ENCODE measurements at places on chromosomes 1 and 21.

GRCh38 chr1:26500488-26501175, 28.4 kb downstream of the HMGN2 start:
- DNase-seq = peak; percentile 89

DNA sequence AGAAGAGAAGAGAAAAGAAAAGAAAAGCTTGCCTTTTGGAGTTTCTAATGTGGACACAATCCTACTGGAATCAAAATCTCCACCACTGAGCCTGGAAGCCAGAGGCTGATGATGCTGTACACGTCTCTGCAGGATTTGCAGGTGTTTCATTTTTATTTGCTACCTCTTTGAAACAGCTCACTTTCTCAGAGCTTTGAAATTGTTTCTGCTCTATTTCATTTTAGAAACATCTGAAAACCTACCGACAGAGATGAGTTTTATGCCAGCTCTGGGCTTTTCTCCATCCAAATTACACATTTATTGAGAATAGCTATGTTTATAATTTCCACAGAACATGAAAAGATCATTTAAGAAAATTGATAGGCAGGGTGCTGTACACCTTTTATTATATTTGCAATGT, 46.2 kb downstream of the URB2 start:
- DNase-seq = no peak

- DNase-seq = no peak
Measured at GRCh38 chr1:53344921-53345838, 17.3 kb upstream of the LRP8 start.

GRCh38 chr1:78156805-78157521, 111.2 kb downstream of the GIPC2 start:
- no peak for DNase-seq

- no peak for DNase-seq
Measured at GRCh38 chr21:43572446-43572845, 86.8 kb downstream of the HSF2BP start.

GRCh38 chr1:156750191-156750672, 1.2 kb downstream of the HDGF start:
- no peak for DNase-seq

DNA sequence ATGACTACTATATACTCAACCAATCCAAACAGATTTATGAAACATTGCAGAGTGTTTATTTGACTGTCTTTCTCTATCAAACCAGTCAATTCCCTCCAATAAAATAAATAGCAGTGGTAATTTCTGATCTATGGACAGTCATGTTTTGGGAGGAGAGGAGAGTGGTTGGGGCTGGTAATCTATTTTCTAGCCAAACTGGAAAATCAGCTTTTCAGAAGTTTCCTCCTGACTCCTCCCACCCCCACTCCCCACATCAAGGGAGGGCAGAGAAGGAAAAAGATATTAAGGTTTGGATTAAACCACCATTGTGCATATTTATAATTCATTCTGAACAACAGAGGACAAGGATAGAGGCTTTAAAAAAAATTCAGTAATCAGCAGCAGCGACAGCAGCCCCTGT, 69.4 kb upstream of the SOX13 start:
- DNase-seq = no peak

DNA sequence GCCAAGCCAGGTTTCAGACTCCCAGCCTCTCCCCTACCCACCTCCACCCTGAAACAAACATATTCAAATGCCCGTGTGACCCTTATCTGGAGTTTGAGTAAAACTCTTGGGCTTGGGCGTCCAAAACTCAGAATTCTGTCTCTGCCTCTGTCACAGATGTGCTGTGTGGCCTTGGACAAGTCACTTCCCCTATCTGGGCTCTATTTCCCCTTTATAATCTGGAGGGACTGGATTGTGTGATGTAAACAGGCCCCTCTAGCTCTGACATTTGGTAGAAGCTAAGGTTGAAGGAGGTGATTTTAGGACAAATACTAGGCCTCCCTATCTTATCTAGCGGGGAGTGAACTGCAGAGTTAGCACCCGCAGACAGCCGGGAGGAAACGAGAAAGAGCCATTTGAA, 67.5 kb downstream of the IGSF21 start:
- no peak for DNase-seq

DNA sequence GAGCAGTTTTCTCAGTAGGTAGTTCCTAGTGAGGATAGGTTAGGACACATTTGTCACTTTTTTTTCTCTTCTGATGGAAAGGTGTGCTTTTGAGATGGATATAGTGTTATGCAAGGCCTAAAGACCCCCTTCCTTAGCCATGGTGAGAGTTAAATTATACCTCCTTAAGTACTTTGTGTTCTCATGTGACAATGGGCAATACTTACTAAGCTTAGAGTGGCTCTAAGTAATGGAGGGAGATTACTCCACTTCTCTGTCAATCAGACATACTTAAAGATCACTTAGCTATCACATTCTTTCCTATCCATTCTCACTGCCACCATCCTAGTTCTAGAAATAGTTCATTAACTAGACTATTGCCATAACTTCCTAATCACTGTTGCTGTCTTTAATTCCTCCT, 265.6 kb downstream of the PBX1 start:
- no peak for DNase-seq

DNA sequence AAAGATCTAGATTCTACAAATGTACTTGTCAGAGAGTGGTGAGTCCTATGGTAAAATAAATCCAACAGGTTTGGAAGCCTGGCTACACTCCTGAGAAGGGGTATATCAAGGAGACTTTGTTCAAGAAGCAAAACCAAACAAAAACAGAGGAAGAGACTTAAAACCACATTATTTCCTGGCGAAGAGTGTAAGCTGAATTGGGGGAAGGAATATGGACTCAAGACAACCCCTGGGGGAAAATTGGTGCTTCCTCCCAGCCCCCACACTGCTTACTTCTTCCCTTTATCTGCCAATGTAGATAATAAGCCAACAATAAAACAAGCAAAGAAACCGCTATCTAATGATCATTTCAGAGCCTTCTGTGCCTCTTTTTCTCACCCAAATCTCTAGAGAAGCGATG, 48.4 kb upstream of the ZBTB18 start:
- DNase-seq = no peak

DNA sequence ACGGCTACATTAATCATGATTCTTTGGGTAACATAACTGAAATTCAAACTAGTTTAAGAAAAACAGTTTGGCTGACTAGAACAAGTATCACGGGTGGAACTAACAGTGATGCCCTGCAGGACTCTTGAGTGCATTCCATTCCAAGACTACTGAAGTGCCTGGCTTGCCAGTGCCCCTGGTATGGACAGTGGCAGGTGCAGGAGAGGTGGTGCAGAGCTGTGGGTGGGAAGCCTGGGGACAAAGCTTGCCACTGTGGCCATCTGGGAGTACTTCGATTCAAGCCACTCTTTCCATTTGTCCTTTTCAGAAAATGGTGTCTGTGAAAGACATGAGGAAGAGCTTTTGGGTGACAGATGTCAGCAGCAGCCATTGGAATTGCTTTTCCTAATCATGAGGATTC, 166.5 kb downstream of the RRAGC start:
- no peak for DNase-seq

DNA sequence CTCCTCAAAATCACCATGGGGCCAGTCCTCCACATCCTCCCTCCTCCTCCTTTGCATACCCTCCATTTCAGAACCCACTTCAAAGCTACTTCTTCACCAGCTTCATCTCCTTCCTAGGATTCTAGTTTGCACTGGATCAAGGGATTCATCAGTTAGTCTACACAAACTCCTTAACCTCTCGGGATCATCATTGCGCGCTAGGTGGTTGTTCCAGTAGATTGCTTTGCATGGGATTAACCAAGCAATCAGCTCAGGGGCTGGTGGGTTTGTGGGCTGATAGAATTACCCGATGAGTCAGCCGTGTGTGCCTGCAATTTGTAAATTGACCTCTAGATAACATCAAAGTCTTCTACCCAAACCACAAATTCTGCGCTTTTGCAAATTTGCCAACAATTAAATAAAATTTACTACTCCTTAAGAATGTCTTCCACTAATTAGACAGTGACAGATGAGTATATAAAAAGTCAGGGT, 7.7 kb downstream of the KANK4 start:
- DNase-seq = no peak

GRCh38 chr1:181443231-181443853, 40.0 kb upstream of the CACNA1E start:
- DNase-seq = no peak

DNA sequence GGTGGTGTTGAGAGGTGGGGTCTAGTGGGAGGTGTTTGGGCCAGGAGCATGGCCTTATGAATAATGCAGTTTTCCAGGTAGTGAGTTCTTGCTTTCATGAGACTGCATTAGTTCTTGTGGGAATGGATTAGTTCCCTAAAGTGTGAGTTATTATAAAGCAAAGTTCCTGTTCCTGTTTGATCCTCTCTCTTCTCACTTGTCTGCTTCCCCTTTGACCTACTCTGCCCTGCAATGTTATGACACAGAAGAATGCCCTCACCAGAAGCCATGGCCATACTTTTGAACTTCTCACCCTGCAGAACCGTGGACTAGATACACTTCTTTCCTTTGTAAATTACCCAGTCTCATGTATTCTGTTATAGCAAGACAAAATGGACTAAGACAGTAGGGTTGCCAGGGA, 53.6 kb downstream of the MAP3K7CL start:
- DNase-seq = no peak

GRCh38 chr1:226625832-226626576, 77.4 kb downstream of the STUM start:
- DNase-seq = no peak

DNA sequence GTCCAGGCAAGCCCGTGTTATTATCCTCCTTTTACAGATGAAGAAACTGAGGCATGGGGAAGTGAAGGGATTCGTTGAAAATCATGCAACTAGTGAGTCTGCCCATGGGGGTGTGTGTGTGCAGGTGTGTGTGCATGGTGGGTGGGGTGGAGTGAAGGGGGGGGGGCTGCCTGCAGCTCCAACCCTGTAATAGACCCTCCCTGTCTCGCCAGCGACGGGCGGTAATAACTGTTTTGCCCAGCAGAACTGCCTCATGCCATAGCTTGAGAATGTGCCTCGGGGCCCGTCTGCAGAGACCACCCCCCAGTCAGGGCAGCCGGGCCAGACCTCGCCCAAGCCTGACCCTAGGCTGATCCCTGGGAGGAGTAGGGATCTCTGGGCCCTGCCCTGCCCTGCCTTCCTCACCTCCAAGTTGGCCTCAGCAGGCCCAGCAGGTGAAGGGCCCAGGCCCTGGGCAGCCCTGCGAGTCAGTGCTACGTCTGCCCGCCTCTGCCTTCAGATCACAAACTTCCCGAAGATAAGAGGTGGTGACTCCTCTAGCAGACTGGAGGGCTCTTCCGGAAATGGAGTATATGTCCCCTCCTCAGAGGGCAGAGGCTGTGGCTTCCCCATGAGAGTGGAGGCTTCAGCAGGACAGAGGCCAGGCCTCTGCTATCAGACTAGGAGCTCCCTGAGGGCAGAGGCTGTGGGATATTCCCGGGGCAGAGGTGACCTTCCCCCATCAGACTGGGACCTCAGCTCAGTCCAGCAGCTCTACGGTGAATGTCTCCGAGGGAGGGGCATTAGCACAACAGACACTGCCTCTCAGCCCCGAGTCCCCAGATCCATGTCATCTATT, 15.7 kb upstream of the EPHA2 start:
- DNase-seq = no peak

- no peak for DNase-seq
Measured at GRCh38 chr1:232602622-232603021, 27.3 kb downstream of the SIPA1L2 start.

- no peak for DNase-seq
Measured at GRCh38 chr1:166721145-166721544, 118.1 kb upstream of the POGK start.

DNA sequence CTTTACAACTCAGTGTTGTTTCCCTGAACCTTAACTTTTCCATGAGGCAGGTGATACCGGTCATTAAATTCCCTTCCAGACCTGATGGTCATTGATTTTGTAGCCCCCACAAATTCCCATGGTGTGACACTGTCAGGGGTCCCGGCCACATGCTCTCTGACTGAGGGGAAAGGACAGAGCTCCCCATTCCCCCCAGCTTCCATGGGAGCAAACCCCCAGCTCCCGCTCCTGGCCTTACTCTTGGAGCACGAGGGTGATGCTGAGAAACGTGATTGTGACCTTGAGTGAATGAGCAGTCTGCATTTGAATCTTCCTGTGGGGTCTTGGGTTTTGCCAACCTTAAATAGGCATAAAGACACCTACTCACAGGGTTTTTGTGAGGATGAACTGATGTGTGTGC, 366.8 kb downstream of the RPS6KC1 start:
- DNase-seq = no peak

- no peak for DNase-seq
Measured at GRCh38 chr1:71522721-71523120, 441.9 kb upstream of the ZRANB2 start.

DNA sequence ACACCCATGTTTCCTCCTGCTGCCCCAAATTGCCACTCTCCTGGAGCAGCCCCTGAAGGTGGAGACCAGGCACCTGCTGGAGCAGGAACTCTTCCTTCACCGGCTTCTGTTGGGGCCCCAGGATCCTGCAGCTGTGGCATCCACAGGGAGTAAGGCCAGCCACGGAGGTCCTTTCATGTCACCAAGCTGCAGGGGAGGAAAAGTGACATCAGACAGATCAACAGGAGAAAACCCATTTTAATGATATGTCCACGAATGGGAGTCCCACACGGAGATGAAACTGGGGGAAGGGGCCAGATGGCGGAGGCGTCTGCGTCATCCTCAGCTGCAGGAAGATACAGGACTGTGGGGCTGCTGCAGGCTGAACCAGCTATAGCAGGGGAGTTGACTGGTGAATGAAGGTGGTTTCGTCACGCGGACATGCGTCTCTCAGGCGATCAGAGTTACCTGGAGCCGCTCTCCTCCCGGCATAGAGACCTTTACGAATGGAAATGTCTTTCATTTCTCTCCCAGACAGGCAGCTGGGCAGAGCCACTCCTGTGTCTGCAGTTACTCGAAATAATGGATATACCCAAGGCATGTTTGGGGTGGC, 9.9 kb downstream of the TP73 start:
- DNase-seq = no peak

DNA sequence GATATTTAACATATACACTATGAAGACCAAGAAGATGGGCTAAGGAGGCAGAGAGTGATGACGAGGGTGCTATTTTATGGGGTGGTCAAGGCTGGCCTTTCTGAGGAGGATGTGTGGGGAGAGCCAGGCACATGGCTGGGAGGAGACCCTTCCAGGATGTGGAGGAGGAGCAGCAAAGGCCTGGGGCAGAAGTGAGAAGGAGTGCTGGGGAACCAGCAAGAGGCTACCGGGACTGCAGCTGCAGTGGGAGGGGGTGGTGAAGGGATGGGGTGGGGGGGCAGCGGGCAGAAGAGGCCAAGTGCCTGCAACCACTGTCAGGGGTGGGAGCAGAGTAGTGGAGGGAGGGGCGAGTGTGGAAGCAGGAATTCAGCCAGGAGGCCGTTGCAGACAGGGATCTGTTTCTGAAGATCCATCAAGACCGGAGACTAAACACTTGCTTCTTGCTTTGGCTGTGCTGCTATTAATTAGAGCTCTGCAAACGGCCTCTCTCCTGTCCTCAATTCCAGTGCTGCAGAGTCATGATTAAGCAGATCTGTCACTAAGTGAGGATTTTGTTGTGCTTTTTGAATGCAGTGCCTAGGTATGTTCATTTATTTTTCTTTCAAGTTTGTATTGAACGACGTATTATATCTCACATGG, 89.9 kb downstream of the IER5 start:
- DNase-seq = no peak
